ENCODE measurements at places on chromosomes 11 and 22. TPM values are rescaled to one million over a fixed set of nuclear protein-coding genes. Genes with fewer than 3 reads are reported as not detected.

The C11orf16 gene
- total RNA-seq, result not detected

The NLRP14 gene
- total RNA-seq, result not detected

The PTPRJ gene
- 40.8 TPM for total RNA-seq

DNA sequence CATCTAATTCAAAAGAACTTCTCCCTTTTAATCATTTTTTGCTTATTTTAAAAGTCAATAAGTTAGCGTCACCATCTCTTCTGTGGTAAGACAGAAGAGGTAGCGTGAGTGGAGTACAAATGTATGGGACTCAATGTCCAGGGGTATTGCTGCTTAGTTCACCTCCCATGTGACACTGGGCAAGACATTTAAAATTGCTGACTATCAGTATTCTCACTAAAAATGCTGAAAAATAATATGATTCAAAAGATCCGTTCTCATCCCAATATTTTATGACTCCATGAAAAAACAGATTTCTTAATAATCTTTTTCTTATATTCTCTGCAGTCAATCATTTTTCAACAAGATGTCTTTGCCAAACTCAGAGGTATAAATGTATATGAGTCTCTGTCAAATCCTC lies 68.1 kb upstream of the LRRC4C start:
- DNase-seq, result no peak

GRCh38 chr11:3826721-3827120 lies 14.0 kb downstream of the RHOG start:
- no peak for DNase-seq

- no peak for DNase-seq
Measured at GRCh38 chr22:26417406-26417805, 11.7 kb upstream of the ASPHD2 start.

GRCh38 chr11:45715418-45715817 lies 50.0 kb upstream of the CHST1 start:
- DNase-seq, result no peak

DNA sequence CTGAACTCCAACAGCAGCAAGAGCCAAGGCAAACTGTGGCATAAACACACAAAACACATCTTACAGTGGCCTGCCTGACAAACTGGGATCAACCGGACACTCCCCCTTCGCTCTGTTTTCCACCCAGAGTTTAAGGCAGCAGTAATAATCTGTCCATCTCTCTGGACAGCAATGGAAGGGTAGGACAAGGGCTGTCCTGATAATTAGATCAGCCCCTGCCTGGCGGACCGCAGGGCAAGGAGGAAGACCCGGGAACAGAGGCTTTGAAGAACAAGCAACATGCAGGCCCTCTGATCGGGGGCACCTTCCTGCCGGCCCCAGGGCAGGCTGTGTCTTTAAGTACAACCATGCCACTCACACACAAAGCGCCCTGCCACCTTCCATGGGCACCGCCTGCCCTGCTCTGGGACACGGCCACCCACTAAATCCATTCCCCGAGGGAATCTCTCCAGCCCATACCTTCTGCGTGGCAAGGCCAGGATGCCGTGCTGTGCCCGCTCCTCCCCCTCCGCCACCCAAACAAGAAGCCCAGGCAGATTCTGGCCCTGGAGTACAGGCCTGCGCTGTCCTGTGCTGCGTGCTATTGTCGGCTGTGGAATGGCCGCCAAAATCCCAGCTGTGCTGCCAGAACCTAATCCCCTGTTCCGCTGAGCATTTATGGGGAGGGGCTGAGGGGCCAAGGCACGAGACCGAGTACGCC lies 38.8 kb downstream of the NUMA1 start:
- DNase-seq, result peak; percentile 70

Data from transverse colon (tissue), 4 donors.